ENCODE measurements at places on chromosomes 16 and 17.

GRCh38 chr17:17151055-17151454, 55.1 kb downstream of the PLD6 start:
- no peak for DNase-seq

- DNase-seq: no peak
Measured at GRCh38 chr16:78317564-78318240, 218.2 kb downstream of the WWOX start.

DNA sequence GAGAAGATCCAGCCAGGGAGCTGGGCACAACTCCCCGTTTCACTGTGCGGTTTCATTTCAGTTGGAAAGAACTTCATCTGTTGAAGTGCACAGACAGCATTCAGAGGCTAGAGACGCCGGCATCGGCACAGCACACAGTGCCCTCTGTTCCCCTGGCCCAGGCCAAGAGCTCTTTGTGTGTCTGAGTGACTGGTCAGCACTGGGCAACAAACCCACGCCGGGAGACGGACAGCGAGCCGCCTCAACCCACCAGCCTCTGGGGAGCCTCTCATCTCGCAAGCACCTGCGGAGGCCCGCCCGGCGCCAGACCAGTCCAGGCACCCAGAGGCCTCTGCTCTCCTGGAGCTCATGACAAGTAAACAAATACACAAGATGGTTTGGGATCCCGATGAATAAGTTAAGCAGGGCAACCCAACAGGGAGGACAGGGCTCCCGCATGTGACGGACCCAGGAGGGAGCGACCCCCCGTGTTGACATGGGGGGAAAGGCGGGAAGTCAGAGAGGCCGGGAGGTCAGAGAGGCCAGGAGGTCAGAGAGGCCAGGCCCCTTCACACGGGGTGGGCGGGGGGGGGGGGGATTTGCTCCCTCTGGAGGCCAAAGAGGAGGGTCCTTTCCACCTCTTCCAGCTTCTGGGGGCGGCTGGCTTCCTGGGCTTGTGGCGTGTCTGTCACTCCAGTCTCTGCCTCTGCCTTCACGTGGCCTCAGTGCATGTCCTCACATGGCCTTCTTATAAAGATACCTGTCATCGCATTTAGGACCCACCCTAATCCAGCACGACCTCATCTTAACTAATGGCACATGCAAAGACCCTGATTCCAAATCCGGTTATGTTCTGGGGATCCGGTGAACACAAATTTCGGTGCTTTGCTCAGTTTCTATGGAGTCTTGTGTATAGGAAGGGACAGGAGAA, 25.8 kb upstream of the KLHDC4 start:
- no peak for DNase-seq

DNA sequence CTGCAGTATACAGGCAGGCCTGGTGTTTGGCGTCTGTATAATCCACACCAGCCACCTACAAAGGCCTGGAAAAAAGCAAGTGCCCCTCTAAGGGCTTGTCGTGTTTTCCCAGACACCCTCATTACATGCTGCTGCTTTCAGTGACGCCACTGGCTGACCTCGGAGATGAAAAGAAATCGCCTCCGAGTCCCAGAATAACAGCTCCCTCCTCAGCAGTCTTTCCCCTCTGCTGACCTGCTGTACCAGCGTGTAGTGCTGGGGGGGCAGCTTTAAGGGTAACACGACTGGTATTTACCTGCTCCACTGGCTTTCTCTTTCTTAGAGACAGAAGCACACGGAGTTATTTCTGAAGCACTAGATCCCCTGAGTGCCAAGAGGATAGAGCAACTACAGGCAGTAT, 296.8 kb downstream of the GRIN2A start:
- DNase-seq: no peak

DNA sequence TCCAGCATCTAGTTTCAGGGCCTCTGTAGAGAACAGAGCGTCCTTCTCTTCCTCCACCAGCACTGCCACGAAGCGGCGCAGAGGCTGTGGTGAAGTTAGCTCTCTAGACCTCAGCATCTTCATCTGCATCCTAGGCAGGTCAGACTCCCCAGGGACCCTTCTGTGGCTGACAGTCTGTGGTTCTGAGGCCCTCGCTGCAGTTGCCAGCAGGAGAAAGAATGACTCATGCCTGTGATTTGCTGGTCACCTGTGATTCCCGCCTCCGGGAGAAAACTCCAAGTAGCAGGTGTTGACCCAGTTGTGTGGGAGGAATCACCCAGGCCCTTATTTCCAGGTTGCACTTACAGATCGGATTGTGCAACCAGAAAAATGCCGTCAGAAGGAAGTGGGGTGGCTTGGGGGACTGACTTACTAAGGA, 117.3 kb upstream of the CACNG5 start:
- no peak for DNase-seq

- DNase-seq: no peak
Measured at GRCh38 chr17:44904001-44904984, 5.0 kb upstream of the EFTUD2 start.

GRCh38 chr16:78100112-78100467, 636 bp downstream of the WWOX start:
- no peak for DNase-seq

DNA sequence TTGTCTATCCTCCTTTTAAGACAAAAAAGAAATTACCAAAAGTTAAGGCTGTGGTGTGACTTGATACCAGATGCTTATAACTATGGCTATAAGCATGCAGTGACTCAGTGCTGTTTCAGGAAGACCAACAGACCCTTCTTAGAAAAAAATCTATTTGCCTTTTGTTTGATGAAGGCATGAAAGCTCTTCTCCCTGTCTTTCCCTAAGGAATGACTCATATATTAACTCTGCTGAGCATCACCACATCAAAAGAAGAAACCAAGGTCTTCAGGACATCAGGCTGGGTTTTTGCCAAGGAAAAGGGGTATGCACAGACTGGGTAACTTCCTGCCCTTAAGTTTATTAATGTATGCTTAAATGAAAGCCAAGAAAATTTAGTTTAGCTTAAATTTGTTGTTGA, 47.1 kb downstream of the VMP1 start:
- DNase-seq: no peak

- no peak for DNase-seq
Measured at GRCh38 chr16:9260666-9261065, 169.2 kb downstream of the HAPSTR1 start.

DNA sequence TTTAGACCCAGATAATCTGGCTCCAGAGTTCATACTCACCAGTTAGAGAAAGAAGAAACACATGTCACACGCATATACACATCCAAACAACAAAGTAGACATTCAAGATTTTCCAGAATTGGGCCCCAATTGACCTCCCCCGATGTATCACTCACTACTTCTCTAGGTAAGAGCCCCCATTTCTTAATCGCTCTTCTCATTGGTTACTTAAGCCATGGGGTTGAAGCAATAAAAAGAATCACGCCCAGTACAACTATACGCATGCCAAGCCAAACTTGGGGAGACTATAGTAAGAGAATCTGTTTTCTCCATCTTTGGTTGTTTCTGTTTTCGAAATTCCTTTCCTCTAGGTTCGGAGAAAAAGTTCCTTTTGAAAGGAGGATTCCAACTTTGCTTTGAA, 565 bp downstream of the DDX52 start:
- no peak for DNase-seq

Data from NCI-H1694 treated with DMSO at 0.1 percent for 48 hours (cell line).